Cortex of kidney (tissue), 1 donor: ENCODE measurements at places on chromosomes 16 and 17.

- no peak for DNase-seq
These were observed at the start of gene HELZ for GRCh38 chr17:67245073-67245693. Gene HELZ, minus strand, starts transcription at chr17:67245196. Its CDS starts 26,392 bp downstream, at chr17:67218804.

- no peak for DNase-seq
These were observed 17.1 kb downstream of the UNC45B start for GRCh38 chr17:35164716-35165115.

DNA sequence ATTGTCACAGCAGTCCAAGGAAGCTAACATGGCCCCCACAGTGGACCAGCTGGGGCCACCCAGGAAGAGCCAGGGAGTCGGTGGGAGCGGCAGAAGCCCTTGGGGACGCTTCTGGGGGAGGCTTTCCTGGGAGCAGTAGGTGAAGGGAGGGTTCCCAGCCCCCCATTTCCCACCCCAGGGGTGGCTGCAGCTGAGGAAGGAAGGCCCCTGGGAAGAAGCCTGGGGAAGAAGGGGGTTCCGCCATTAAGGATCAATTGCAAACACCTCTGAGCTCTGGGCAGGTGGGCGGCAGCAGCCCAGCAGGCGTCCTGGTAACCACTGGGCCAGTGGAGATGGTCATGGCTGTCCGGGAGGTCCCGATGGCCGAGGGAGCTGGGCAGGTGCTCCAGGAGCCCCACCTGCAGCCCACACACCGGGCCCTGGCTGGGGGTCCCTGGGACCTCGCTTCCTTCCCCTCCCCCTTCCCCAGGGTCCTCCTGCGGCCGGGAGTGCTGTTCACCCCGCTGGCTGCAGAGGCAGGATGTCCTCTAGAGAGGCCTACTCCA is 592 bp upstream of the PERCC1 start:
- DNase-seq = no peak

GRCh38 chr17:2374549-2375285 is 26.1 kb downstream of the MNT start:
- no peak for DNase-seq

DNA sequence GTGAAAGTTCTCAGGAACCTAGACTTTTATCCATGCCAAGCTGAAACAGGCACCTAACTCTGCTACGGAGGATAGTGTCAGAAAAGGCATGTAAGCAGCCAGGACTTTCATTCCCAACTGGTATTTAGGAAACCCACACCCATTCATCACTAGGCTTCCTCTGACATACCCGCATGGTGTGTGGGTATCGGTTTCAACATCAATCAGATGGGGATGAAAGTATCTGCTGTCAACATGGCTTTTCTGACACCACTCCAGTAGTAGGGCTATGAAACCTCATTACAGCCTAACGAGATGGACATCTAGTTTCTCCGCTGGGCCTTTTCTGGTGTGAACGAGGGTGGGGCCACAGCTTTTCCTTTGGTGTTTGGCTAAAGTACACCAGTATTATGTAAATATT is 1178.3 kb downstream of the CDH11 start:
- DNase-seq = no peak

DNA sequence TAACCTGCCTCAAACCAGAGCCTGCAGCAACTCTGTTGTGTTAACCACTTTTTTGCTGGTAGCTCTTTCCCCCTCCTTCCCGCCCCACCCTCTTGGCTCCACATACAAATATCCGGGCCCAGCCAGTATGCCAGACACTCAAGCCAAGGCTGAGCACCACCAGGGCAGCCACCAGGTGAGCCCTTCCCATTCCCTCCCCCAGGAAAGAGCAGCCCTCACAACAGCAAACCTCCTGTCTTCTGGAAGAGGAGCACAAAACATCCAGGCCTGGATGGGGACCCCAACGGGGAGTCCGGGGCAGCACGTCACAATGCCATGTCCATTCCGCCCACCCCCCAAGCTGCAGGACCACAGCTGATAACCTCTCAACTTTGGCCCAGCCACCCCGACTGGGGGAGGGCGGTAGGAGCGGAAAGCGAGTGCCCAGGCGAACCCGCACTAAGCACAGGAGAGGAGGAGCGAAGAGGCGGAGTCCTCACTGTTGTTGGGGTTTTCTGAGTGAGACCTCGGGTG is 757 bp downstream of the ORMDL3 start:
- no peak for DNase-seq

DNA sequence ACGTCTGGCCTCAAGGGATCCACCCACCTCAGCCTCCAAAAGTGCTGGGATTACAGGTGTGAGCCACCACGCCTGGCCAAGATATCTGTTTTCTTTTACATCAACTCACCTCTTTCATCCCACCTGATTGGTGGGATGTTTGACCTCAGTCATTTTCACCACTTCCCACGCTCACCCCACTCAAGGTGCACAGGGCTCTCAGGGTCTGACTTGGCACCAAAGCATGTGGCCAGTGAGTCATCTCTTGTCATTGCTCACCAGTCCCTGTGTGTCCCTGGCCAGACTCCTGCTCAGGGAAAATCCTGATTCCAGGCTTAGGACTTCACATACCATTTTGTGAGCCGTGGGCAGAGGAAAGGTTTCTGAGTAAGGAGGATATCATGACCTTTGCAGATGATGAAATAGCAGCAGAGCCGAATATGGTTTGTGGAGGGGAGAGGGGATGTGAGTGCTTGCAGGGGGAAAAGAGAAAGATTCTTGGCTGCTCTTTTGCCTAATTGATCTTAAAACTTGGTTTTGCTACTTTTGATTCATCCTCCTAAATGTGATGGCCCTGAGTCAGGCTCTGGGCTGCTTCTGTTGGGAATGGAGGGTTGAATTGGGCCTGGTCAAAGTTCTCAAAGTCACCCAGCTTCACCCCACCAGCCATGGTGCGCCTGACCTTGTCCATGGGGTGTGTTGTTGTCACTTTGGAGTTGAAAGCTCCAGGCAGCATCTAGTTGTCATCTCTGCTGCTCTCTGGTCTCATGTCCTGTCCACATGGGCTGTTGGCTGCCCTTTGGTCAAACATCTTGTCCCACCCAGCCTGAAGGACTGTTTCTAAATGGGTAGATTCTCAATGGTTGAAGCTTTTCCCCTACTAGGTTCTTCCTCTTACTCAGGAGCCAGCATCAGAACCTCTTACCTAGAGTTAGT is 6.0 kb upstream of the KCNH6 start:
- DNase-seq = no peak

GRCh38 chr17:50521514-50521913 is 11.0 kb upstream of the EPN3 start:
- no peak for DNase-seq

- no peak for DNase-seq
These were observed 62.8 kb upstream of the HS3ST2 start for GRCh38 chr16:22751104-22751667.

GRCh38 chr17:17723354-17724261 is 42.4 kb downstream of the RAI1 start:
- DNase-seq = no peak

- no peak for DNase-seq
These were observed 121.7 kb downstream of the HIC1 start for GRCh38 chr17:2176499-2177169.

DNA sequence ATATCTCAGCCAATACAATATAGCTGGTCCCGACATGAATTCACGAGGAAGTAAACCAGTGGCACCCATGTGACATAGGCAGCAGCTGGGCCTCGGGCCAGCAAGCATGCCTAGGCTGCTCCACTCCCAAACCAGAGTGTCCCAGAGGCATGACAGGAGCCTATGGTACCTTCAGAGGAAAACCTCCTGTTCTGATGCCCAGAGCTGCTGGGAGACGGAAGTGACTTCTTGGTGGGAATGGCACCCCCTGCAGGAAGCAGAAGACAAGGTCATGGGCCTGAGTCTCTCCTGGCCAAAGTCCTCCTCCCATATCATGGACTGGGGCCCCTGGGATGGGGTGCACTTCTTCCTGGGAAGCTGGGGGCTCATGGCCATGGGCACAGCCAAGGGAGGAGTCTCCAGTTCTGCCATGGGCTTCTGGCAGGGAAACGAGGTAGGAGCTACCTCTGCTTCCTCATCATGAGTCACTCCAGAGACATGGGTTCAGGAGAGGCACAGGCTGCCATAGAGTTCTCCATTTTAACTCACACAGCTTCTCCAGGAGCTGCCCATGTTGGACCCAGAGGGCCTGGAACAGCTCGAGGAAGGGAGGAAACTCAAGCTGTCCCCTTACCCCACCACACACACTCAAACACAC is 13.4 kb downstream of the FBF1 start:
- no peak for DNase-seq

DNA sequence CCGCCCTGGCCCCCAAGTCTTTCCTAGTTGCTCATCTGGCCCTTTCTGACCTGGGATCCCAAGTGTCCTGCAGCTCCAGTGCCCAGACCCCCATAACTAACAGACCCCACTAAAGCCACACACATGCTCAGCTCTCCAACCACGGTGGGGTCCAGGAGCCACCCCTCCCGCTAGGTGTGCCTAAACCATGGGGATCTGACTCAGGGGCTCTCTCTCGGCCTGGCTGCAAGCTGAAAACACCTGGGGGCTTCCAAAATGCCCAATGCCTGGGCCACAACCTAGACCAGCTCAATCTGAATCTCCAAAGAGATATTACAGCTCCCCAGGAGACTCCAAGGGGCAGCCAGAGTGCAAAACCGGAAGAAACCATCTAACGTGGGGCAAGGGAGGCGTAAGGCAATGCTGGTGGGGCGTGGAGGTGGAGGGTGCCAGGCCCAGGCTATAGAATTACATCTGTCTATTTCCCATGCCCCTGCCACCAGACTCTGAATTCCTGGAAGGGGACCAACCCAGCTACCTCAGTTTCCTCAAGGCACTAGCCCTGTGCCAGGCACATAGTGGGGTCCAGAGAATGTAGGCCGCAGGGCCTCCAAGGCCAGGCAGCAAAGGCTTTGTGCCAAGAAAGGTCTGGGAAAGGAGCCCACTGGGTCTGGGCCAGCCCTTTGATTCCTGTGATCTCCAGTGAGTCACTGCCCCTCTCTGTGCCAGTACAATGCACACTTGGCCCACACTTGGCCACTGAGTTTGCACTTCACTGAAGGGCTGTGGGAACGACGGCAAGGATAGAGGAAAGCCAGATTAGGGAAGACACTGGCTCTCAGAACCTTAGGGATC is 3.3 kb downstream of the CD2BP2 start:
- DNase-seq = no peak

GRCh38 chr16:24980077-24980793 is 34.9 kb downstream of the ARHGAP17 start:
- no peak for DNase-seq

DNA sequence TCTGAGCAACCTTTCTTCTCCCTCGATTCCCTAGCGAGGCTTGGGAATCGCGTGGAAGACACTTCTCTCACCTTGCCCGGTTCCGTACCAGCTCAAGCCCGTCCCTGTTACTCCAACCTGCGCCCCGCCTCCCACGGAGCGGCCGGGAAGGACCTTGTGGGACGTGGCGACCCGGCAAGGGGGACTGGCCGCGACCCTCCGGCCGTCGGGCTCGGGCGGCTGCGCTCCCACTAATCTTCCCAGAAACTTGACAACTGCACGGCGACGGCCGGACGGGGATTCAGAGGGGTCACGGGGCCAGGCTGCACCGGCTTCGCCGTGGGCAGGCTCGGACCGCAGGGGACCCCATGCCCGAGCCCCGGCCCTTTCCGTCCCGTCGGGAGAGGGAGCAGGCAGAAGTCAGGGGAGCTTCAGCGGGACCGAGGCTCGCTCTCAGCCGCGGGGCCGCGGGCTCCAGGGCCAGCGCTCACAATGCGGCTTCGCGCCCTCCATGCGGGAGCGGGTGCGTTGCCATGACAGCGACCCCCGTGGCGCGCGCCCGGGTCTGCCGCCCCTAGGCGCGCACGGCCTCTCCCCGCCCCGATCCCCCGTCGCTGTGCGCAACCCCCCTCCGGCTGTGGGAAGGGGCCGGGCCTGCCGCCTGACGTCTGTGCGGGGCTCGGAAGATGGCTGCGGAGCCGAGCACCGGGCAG is at the start of gene SGSM2:
TSS of gene SGSM2 (plus strand) at position 650 of the 692 bp plus-strand sequence. CDS start 188 bp downstream, outside the sequence.
- DNase-seq = no peak

DNA sequence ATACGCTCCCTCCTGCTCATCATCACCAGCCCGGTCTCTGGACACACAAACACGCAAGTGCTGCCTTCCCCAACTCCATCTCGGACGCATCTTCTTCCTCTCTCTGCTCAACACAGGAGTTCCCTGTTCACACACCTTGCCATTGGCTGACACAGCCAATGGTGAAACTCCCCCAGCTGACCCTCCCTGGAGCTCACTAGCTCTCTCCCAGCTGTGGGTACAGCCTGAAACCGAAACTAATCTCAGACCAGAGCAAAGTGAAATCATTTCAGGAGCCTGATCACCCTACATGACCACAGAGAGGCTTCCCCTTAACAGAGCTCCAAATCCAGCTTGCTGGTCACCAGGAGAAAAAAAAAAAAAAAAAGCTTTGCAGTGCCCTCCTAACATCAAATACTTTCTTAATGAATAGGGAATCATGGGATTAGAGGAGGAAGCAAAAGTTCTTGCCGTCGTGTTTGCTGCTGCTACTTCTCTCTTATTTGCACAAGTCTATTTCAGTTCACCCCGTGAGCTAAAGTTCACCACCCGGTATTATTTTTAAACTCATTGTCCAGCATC is 8.3 kb downstream of the CUEDC1 start:
- no peak for DNase-seq
